ENCODE measurements at places on chromosomes 4 and X.
A peak's percentile ranks its signal among the peaks of the same experiment; 100 is the strongest.

DNA sequence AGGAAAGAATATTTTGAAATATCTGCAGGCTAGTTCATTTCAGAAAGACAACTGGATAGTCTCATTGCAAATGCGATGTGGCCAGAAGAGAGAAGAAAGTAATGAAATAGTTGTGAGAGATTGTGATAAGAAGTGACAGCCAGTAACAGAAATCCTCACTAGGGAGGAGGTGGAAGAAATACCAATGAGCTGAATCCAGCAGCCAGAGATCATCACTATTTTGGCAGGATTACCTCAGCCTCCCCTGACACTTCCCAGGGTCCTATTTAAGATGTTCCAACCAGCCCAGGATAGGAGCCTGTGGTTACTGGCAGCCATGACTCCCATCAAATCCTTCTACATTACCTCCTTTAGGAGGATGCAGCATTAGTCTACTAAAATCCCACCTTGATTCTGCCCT lies 76.7 kb upstream of the ARHGAP24 start:
- no peak for DNase-seq

DNA sequence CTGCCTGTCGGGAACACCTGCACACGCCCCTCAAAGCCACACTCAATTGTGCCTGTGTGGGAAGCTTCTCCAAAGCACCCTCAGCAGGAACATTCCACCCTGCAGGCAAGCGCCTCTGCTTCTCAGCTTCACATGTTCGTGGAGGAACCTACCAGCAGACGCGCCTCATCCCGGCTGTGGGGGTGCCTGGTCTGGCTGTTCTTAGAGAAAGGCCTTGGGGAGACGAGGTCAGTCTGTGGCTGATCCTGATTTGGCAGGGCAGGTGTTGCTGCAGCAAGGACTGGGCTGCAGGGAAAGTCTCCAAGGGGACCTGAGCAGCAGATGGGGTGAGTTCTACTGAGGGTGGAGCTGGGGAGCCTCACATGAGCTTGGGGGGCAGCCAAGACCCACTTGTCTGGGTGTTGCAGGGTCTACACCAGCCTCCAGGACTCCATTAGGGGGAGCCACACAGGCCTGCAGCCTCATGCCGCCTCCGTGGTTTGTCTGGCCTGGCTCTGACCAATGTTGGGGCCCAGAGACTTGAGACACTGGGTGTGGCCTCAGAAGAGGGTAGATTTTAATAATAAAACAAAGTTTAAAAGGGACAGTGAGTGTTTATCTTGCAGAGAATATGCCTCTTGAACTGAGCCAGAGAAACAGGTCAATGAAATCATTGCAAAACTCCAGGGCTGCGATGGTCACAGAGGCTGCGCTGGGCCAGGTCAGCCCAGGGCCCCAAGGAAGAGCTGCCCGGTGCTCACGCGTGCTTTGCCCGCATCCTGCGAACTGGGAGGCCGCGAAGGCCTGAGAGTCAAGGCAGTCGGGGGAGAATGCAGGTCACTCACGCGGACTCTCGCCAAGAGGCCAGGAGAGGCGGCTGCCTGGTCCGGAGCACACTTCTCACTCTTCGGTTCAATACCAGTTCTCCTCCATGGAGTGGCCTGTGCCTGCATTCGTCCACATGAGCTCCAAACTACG lies 21.1 kb downstream of the RNF212 start:
- DNase-seq, result no peak

DNA sequence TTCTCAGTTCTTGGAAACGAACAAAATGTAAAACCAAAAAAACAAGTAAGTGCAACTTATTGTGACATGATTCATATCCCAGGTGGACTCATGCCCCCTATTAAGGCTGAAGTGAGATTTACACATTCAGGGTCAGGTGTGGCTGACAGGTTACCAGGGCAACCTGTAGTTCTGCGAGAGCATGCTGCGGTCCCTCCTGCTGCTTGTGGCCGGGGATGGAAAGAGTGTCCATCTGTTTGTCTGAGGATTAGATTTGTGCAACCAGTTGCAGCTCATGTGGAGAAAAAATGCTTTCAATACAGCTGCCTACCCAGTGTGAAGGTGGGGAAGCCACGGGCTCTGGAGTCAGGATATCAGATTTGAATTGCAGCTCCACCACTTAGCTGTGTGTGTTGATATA lies 78.8 kb downstream of the FAM184B start:
- DNase-seq, result no peak

GRCh38 chr4:176882206-176882605 lies 89.5 kb upstream of the VEGFC start:
- DNase-seq, result no peak

DNA sequence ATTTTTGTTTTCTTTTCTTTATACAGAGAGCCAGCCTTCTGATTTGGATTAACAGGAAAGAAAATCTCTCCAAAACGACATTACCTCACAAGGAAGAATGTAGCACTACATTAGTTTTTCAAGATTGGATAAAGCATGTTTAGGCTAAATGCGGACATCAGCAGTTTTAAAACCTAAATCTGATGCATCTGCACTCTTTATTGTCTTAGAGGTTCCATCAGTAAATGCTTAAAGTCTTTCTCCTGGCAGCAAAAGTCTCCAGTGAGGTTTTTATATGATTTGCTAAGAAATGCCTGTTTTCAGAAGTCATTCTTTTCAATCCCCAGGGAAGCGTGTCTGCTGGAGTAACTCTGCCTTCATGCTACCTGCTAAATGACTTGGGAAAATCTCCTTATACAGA lies 912.9 kb upstream of the INTU start:
- no peak for DNase-seq

- DNase-seq, result no peak
Measured at GRCh38 chr4:73744203-73744602, 3.8 kb downstream of the CXCL8 start.

DNA sequence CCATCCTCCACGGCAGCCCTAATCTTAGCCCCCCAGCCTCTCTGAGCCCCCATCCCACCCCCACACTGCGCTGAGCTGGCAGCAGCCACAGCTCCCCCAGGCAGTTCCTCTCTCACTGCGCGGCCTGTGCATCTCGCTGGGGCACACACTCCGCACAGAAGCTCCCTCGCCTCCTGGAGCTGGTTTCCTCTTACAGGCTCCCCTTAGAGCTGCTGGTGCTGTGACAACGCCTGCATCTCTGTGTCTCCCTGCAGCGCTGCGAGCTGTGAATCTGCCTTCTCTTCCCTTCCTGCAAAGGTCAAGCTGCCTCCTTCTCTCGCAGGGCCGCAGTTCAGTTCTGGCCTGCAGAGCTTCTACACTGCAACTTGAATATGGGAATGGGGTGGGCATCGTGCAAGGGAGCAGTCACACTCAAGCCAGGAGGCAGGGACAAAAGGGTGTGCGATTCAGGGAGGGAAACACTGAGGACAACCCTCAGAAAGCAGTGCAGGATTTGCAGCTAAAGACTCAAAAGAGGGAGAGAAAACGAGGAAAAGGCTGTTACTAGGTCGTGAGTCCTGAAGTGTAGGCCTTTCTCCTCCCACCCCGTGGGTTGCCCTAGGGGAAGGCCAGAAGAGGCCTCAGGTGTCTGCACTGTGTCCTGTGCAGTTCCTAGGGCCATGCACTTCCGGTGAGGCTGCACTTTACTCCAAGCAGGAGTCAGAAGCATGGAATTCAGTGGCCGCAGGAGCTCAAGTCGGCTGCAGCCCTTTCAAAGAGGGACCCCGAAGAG lies 87.0 kb downstream of the BCOR start:
- peak; percentile 18 for DNase-seq

- no peak for DNase-seq
Measured at GRCh38 chr4:97411356-97411755, 731.9 kb downstream of the STPG2 start.

- no peak for DNase-seq
Measured at GRCh38 chr4:110704748-110705439, 82.0 kb upstream of the PITX2 start.

DNA sequence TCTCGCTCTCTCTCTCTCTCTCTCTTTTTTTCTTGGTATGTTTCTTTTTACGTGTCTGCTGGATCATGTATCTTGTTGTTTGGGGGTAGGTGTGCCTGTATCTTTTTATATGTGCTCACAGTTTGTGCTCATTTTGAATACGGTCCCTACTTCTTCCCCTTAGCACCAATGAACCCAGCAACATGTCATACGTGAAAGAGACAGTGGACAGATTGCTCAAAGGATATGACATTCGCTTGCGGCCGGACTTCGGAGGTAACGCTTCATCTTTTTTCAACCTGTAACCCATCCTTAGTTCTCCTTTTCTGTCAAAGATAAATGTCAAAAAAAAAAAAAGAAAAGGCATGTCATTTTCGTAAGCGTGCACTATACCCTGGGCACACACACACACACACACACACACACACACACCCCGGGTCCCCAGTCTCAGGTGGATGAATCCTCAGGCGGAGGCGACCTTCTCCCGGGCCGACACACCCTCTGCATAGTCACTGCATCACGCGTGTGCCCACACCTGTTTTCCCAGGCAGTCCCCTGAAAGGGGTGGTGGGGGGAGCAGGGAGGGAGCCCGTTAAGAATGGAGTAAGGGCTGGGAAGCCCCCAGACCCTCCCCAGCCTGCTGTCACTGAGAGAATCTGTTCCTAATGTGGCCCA lies 511 bp downstream of the GABRB1 start:
- DNase-seq, result no peak

DNA sequence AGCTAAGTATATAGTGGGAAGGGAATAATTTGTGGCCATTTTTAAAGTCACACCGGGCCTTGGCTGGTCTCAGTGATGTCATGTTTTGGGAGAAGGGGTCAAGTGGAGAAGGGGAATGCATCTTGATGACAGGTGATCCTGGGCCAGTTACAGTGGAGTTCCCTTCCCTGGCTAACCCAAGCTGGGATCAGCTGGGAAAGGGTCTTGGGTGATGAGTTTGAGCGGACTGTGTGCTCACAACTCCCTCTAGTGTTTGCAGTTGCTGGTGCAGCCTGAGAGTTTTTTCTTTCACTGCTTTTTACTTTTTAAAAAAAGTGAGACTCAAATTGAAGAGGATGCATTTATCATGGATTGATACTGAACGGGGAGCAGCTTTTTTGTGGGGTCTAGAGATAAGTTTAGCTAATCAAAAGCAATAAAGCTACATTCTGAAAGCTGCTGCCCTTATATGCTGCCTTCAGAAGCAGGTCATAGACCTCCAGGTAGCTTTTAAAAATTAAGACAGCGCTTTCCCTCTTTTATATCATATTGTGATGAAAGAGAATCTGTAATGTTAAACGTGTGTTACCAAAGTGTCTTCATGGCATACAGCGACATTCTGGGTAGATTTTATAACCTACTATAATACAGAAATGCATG lies 164.7 kb downstream of the DCLK2 start:
- no peak for DNase-seq

DNA sequence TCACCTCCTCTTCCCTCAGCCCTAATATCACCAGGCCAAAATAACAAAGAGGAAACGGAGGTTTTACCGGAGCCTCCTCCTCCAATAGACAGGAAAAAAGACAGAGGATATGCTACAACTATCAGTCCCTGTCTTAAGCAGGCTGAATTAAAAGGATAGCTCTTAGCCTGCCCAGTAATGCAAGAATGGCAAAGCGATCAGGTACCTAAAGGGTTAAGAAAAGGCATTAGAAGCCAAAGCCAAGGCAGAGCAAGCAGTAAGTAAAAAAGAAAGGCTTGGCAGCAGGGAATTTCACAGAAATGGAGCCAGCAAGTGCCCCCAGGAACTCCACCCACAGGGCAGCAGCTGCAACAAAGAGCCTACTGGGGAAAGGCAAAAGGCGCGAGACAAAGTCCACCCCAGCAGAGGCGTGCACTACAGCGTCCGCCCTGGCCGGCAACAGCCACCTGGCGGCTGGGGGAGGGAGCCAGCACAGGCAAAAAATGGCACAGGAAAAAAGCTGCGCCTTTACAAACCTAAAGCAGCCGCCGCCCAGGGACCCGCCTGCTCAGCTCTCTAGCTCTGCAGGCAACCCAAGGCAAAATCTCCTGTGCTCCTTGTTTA lies 220.6 kb upstream of the ZC4H2 start:
- DNase-seq, result no peak

DNA sequence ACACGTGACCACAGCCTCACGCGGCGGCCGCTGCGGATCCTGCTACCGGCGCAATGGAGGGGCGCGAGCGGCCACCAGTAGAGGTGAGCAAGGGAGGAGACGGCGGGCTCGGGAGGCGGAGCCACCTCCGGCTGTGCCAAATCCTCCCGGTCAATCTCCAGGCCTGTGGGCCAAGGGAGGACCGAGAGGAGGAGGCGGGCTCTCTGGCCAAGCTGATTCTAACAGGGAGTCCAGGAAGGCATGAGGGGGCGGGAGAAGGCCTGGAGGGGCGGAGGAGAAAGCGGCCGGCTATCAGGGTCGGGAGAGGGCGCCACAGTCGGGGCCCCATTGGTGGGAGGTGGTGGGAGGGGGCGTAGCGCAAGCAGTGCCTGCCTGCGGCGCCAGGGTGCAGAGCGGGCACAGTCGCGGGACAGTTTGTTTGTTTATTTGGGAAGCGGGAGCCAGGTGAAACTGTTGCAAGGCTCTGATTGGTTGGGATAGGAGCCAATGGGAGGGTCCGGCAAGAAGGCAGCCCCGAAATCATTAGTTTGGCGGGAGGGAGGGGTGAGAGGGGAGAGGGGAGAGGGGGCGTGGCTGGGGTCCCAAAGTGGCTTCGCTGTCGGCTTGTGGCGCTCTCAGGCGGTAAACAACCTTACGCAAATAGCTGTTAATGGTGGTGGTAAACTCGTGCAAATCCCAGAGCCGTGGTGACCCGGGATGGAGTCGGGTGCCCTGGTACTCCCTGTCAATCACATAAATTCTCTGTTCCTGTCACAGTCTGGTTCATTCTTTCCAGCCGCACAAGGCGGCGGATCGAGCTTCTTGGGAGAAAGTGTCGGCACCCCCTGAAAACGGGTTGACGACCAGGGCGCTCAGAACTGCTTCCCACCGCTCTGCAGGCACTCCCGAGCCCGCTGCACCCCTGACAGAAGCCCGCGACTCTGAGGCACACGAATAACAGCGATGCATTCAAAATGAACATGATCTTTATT lies at the start of gene IRS4:
TSS of gene IRS4 (minus strand) at position 55 of the 971 bp plus-strand sequence.
- DNase-seq, result no peak

DNA sequence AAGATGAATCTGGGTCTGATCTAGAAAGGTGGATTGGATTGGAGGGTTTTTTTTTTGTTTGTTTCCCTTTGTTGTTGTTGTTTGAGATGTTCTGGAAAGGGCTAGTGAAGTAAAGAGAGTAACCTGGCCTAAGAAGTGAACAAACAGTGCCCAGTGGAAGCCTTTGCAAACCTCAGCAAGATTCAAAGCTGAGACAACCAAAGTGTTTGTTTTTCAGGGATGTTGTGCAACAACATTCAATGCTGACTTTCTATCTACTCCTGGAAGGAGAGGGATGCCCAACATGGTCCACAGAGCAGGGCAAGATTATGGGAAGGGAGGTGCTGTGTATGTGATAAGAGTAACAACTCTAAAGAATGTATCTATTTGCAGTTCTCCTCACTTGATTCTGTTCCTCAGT lies 11.3 kb downstream of the BEX1 start:
- DNase-seq, result no peak
